C1 segment of cervical spinal cord (tissue), 14 donors: ENCODE measurements at places on chromosomes 2 and 18.

GRCh38 chr18:2425426-2426317, 145.6 kb downstream of the METTL4 start:
- no peak for DNase-seq

- no peak for DNase-seq
Measured at GRCh38 chr2:238159071-238159539, 335 bp downstream of the ERFE start.

DNA sequence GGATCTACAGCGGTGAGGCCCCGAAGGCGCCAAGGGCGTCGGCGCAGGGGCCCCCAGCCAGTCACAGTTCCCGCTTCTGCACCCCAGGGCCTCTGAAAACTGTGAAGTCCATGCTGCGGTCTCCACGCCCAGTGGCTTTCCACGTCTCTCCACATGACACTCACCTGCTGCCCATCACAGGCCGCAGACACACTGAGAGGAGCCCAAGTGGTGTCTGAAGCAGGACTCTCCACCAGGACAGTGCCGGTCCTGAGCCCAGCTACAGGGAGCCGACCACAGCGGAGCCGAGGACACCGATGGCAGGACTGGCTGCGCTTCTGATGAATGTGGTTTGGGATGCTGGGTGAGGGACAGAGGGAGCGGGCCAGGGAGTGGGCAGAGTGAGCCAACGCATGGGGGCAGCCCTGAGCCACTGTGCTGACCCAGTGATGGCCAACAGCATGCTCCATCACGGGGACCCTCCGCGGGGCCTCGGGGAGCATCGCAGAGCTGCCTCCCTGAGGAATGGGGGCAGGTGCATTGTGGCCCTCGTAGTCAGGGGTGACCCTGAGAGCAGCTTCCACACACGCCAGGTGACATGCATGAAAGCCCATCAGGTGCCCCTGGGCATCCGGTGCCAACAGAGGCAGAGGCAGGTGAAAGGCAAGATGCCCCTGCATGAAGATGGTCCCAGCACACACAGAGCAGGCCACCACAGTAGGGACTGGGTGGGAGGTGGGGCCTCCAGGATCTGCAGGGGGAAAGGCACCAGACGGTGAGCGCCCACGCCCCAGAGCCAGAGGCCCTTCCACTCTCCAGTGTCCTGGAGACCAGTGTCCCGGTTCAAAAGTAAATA, 116.6 kb downstream of the HDAC4 start:
- DNase-seq, result no peak

GRCh38 chr2:173050684-173051083, 25.0 kb upstream of the MAP3K20 start:
- DNase-seq, result no peak

DNA sequence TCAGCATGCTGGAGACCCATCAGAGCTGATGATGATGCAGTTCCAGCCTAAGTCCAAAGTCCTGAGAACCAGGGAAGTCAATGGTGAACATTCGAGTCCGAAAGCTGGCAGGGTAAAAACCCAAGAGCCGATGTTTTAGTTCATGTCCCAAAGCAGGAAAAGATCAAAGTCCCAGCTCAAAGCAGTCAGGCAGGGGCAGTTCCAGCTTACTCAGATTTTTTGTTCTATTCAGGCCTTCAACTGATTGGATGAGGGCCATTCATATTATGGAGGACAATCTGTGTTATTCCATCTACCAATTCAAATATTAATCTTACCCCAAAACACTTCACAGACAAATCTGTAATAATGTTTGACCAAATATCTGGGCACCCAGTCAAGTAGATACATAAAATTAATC, 38.3 kb downstream of the DSEL start:
- DNase-seq, result no peak

GRCh38 chr2:19543663-19544383, 185.4 kb upstream of the OSR1 start:
- no peak for DNase-seq

DNA sequence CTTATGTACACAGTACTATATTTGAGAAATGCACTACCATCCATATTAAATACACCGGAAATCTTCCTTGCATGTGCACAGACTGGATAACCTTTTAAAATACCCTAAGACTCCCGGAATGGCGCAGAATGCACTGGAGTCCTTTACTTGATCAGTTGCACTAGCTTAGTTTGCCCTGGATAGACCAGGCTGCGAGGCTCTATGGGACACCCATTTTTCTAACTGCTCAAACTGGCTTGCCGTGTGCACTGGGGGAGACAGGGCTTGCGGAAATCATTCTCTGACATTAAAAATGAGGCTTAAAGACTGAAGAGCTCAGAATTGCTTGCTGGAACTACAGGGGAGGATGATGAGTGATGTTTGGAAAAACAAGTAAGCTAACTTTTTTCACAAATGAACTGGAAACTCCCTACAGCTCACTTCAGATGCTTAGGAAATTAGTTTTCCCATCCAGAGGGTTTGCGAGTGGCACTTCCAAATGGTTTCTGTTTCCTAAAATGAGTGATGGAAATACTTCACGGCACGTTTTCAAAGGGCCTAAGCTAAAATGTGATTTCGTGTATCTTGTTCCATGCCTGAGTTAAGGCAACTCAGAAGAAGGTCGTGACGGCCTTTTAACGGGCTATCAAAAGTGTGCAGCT, 2.7 kb downstream of the NCK2 start:
- DNase-seq, result no peak

DNA sequence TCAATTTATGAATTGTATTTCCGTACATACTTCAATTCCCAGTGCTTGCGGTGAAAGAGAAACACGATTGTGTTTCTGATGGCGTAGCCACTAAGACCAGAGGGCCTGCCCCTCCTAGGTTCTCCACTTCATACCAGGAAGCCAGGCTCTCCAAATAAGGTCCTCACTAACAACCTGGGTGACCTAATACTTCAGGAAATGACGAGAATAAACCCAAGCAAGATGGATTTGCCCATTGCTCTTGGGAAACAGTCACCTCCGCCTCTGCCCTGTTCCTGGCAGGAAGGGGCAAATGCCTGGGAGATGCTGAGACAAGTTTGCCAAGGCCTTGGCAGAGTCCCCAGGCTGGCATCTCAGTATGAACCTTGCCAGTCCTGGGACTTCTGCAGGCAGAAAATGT, 41.8 kb downstream of the TTC32 start:
- peak; percentile 9 for DNase-seq

DNA sequence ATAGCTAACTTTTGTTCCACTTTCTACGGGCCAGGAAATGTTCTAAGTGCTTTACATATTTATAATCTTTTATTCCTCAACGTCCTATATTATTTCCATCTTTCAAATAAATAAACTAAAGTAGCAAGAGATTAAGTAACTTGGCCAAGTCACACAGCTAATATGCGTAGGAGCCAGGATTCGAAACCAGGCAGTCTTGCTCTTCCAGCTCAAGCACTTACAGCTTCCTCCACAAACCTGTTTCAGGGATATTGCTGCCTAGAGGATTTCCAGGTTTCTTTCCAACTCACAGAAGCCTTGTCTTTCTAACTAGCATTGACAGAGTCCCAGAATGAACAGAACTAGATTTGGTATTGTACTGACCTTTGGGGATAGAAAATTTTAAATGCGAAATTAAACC, 102.5 kb downstream of the FIGN start:
- DNase-seq, result no peak
